ENCODE measurements at places on chromosomes 11 and 22.
A peak's percentile ranks its signal among the peaks of the same experiment; 100 is the strongest.

DNA sequence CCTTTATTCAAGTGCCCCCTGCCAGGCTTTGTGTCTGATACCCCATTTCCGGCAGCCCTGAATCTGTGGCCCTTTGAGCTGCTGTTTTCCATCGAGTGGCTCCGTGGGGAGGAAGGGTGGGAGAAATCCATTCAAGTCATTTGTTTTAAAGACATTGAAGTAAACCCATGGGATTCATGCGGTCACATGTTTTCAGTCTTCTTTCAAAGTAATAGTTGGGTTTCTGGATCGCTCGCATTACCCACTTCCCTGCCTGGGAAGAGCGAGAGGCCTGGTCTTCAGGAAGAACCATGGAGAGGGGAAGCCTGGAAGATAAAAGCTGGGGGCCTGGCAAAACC, 14.4 kb downstream of the DAGLA start:
- DNase-seq = no peak

GRCh38 chr11:3126207-3126865, 38.8 kb downstream of the OSBPL5 start:
- no peak for DNase-seq

DNA sequence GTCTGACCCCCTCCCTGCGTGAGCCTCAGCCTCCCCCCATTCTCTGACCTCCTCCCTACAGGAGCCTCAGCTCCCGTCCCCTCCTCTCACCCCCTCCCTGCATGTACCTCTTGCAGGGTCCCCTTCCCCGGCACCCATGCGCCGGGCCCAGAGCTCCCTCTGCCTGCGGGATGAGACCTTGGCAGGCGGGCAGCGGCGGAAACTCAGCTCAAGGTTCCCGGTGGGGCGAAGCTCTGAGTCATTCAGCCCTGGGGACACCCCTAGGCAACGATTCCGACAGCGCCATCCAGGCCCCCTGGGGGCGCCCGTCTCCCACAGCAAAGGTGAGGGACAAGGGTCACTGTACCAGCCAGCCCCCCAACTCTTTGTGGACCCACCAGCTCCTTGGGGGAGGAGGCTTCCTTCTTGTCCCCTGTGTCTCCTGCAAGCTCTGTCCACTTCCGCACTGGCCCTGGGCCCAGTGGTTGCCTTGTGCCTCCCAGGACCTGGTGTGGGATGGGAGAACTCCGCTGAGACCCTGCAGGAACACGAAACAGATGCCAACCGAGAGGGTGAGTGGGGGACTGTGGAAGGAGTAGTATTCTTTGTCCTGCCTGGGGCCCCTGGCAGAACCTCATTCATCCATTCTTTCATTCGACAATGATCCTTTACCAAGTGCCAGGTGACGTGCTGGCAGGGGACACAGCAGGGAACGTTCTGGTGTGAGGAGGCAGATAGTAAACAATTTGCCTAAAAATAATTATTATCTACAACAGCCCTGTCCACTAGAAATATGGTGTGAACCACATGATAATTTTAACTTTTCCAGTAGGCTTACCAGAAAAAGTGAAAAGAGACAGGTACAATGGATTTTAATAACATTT, 3.7 kb upstream of the RPS6KA4 start:
- peak; percentile 84 for DNase-seq

- DNase-seq = no peak
Measured at GRCh38 chr22:43521716-43522115, 109.9 kb downstream of the MPPED1 start.

- DNase-seq = peak; percentile 43
Measured at GRCh38 chr11:79413268-79413667, 27.6 kb downstream of the TENM4 start.

GRCh38 chr11:116680349-116681125, 92.2 kb downstream of the BUD13 start:
- DNase-seq = no peak

- DNase-seq = no peak
Measured at GRCh38 chr11:6273188-6273587, 13.6 kb downstream of the CCKBR start.

- DNase-seq = no peak
Measured at GRCh38 chr11:15716550-15716949, 601.8 kb downstream of the INSC start.

DNA sequence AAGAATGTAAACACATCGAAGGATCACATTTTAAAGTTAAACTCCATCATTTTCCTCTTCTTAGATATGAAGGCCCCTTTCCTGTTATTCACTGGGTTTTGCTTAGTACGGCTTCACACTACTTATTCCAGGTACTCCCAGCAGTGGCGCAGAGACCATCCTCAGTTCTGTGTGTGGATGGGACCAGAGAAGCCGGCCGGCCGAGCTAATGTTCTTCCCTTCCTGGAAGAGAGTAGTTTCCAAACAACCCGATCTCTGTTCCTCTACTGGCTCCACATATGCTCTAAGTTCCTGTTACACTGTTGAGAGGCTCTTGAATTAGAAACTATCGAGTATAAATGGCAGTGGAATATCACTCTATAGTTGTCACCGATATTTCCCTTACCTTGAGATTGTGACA, 684 bp upstream of the NFRKB start:
- no peak for DNase-seq

DNA sequence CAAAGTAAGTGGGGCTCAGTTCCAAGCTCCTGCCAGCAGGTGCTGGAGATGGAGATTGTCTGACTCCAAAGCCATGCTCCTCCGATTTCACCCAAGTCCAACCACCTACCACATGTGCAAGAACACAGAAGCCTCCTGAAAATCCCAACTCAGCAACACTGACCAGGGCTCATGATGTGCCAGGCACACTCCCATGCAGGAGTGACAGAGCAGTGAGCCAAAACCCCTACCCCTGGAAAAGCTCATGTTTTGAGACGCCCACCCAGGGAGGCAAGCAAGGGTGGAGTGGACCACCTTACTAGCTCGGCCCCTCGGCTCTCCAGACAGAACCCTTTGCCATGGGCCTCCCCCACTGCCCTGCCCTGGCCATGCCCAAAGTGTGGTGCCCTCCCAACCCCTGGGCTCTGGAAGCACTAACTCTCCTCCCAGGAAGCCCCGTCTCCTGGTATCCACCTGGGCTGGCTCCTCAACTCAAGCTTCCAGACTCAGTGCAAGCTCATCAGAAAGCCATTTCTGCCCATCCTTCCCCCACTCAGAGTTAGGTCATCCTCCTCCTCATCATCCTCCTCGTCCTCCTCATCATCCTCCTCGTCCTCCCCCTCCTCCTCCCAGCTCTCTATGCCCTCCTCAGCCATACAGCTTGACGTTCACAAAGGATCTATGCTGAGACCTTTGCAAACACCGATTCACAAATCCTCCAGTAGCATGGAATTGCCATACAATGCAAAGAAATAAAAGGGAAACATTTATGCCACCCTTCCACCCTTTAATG, 154.9 kb downstream of the MPPED1 start:
- no peak for DNase-seq

DNA sequence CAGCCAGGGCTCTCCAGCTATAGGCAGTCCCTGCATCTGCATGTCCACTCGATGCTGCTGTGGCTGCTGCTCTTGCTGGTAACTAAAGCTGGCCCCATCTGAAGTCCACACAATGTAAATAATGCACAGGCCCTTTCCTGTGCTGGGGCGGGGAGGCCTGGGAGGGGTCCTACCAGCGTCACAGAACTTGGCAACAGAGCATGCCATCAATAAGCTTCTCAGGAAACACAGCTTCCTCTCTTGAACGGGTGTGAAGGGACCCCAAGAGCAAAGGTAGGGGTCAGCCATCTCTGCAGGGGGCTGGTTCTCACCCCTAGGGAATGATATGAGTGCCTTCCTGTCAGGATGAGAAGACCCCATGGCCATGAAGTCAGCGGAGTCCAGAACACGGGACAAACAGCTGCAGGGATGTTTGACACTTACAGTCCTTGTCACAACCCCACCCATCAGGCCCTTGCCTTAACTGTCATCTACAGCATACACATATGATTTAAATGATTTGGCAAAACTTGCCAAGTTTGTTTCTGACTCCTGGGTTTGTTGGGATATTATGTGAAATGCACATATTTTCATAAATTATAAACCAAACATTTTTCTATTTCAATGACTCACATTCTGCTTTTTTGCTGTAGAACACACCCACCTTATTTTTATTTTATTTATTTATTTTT, 39.1 kb upstream of the LYVE1 start:
- no peak for DNase-seq

DNA sequence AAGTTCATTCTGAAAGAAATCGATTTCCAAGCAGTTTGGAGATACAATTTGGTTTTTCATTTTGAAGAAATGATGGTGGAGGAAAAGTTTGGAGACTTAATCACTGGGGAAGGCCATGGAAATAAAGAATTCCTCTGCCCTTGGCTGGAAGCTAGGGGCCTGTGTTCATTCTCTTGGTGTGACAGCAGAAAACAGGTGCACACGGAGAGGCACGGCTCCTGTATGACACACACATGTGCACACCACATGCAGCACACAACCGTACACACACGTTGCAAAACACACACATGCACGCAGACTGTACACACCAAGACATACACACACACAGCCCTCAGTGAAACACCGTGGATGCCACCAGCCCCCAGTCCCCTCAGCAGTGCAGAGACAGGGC, 64.2 kb downstream of the CYTH4 start:
- no peak for DNase-seq

- no peak for DNase-seq
Measured at GRCh38 chr22:24146194-24146616, 35.1 kb upstream of the SUSD2 start.

DNA sequence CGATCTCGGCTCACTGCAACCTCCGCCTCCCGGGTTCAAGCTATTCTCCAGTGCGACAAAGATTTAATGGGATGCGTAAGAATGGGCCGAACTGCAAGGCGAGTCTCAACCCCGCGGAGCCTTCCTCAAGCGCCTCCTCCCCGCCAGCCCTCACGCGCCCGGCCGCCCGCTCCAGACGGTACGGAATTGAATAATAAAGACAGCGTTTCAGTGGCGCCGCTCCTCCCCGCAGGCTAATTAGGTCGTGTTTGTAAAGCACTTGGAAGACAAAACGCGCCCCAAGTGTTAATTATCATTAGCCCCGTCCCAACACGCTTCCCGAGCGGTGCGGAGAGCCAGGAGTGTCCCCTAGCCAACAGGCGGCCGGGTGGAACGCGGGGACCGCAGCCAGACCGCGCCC, 192.0 kb downstream of the BUD13 start:
- DNase-seq = no peak

- no peak for DNase-seq
Measured at GRCh38 chr11:109641549-109641948, 219.6 kb downstream of the C11orf87 start.

GRCh38 chr11:70511345-70511744, 113.0 kb downstream of the CTTN start:
- DNase-seq = no peak

- DNase-seq = no peak
Measured at GRCh38 chr11:61392981-61393595, 701 bp downstream of the TMEM216 start.

- no peak for DNase-seq
Measured at GRCh38 chr11:69159150-69159852, 3.6 kb downstream of the SMIM38 start.

DNA sequence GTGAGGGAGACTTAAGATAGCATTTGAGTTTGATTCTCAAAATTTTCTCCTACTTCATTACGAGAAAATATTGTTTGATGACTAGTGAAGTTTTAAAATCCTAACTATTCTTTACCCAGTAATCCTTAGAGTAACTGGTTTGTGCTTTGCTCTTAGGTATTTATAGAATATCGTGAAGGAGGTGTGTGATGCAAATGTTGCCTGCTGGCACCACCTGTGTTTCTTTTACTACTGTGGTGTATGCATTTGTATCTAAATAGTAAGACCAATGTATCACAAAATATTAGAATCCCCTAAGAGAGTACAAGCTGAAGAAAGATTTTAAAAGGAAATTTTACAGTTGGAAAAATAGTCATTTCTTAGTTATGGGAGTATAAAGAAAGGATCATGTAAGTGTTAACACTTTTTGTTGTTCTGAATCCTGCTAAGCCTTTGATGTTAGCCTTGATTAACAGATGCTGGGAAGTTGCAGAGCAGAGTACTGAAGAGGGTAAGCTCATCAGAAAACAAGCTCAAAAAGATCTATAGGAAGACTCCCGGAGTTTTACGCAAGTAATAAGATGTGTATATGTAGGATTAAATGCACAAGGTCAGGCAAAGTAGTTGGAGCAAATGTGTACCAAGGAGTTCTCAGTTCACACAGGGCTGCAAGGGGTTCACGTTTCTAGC, 102.2 kb upstream of the SLC6A5 start:
- DNase-seq = no peak

- DNase-seq = no peak
Measured at GRCh38 chr22:36986242-36986821, 32.9 kb downstream of the TST start.

- no peak for DNase-seq
Measured at GRCh38 chr11:128559496-128560103, 27.8 kb downstream of the ETS1 start.

DNA sequence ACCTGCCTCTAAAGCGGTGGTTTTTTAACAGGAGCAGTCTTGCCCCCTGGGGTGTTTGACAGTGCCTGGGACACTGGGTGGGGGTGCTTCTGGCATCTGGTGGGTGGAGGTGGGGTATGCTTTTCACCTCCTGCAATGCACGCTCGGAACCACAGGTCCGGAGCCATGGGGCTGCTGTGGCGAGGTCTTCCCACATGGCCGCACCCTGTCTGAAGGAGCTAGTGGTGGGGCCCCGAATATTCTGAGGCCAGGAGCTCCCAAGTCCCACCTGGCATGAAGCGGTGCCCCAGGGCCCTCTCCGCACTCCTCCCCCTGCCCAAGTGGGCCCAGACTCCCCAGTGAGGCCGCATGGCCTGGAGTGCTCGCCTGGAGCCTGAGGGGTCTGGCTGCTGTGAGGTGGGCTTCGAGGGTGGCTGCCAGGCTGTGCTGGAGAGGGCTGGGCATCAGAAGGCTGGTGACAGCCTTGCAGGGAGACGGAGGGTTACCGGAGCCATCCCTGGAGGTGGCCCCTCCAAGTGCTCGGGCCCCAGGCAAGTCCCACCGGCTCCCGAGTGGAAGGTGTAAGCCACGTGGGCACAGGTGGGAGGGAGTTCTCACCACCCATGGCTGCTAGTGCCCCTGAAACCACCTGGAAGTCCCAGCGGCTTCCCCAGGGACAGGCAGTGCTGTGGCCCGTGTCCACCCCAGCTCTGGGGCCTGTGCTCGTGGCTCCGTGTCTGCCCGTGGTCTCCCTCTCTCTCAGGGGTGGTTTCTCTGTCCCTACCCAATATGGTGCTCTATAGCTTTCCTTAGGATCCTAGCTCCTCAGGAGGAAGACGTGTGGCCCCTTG, 15.1 kb downstream of the TBX1 start:
- no peak for DNase-seq

- no peak for DNase-seq
Measured at GRCh38 chr11:1844221-1845094, 5.7 kb downstream of the TNNI2 start.

DNA sequence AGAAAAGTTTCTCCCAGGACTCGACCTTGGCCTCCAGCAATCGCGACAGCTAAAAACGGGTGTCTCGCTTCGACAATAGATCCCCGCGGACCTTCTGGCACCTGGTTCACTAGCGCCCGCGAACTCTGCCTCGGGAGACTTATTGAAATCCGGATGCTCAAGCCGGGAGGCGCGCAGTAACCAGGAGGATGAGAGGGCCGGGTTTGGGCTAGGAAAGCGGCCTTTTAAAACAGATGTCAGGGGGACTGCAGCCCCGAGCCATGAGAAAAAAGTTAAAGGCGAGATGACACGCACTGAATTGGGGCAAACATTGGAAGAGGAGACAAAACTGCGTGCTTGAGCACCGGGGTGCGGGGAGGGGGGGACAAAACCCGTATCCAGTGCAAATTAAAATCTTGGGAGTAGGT, 637 bp upstream of the ZBTB16 start:
- no peak for DNase-seq

Data from T1000 (cell line).